ENCODE measurements at places on chromosomes 4 and X.

DNA sequence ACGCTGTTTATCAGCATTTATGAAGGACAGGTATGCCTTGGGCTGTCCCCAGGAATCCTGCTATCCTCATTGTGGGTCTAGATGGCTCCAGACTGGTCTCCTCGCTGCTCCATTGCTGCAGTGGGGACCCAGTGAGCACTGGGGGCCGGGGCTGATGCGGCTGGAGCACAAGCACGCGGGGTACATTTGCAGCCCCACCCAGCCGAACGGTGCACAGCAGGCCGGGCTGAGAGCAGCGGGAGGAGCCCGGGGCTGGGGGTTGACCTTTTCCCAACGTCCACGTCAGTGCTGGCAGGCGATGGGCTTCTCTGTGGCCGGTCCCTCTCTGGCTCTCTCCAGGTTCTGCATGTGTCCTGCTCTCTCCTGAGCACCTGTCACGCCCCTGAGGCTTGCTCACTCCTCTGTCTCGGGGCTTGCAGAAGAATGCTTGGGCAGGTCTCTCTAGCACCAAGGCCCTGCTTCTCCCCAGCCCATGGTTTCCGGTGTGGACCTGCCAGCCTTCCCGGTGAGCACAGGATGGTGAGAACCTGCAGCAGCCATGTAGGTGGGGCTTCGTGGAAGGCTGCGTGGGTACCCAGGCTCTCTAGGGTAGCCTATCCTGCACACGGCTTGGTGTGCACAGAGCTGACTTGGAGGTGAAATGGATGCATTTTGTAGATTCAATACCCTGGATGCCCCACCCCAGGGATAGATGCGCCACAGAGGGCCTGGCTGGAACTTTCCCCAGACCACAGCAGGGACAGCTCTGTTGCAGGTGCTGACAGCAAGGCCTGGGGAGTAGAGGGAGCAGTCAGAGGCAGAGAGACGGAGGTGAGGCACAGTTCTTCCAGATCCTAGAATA is 89.1 kb upstream of the ADRA2C start:
- DNase-seq = no peak

DNA sequence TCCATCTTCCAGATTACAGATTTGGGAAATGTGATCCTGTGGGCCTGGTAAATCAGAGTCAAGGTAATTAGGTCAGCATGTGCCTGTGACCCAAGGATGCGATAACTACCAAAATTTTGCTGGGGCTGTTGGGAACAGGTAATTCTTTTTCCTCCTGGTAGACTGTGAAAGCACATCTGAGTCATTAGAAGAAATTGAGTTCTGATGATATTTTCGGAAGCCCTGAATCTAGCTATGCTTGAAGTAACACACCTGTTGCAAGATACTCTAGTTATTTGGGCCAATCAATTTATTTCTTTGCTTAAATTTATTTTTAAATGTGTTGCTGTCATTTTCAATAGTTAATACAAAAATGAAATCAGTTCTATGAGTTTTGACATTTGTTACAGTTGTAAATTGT is 903.6 kb downstream of the RPA4 start:
- DNase-seq = no peak

DNA sequence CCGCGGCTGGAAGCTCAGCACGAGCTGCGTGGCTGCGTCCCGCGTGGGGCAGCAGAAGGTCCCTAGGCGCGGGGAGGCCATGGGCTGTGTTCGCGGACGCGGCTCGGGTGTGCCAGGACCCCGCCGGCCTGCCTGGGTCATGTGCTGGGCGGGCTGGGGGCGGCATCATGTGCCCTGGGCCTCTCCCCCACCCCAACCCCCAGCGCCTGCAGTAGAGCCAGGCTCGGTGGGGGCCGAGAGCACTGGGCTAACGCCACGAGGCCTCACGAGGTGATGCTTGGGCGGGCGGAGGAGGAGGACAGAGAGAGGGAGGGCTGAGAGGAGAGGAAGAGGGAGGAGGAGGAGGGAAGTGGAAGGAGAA is at the start of gene GPR143:
GPR143 (minus strand) TSS at position 111 of the 361 bp plus-strand sequence; CDS start at position 81, 30 bp downstream.
- DNase-seq = no peak

- no peak for DNase-seq
Observed at GRCh38 chr4:70556856-70557255, 35.2 kb upstream of the AMBN start.

DNA sequence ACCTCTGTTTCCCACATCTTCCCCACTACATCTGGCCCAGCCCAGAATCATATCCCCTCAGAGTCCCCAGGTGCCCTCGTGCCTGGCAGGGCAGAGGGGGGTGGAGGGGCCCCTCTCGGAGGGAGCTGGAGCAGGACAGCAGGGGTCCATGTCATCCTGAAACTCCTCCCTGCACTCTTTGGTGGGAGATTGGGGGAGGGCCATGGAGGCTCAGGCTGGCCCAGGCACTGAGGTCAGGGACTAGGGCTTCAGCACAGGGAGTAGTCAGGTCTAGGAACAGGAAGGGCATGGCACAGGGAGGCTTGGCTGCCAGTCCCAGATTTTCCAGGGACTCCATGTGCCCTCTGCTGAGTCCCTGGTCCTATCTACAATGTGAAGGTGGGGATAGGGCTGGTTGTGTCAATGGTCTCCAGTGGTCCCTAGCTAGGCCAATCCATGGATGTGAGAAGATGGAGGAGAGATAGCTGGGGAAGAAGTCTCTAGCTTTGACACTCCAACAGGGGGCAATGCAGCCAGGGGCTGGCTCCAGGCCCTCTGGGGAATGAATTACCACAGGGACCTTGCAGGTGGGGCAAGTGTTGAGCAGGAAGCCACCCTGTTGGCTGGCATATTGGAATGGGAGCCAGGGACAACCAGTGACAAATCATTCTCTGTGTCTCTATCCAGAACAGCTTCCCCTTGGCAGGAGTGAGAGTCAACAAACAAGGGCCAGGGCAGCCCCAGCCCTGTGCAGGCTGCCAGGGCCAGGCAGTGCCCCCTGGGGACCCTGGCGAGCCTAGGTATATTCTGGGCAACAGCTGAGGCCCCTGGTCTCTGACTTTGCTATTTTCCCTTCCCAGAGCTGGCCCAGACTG is 154.4 kb downstream of the EFNB1 start:
- no peak for DNase-seq

DNA sequence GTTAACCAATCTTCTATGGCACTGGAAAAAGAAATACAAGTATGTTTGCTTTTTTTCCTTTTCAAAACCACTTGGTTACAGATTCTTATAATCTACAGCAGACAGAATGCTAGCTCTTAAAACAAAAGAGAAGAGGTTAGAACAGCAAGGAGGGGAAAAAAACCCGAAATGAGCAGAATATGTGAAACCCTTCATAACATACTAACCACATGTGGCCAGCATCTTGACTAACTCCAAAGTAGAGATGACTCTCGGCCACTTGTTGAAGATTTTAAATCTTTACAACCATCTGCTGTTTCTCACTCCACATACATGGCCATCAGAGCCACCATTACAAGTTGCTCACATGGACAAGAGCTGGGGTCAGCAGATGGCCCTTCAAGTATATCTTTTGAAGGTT is 100.3 kb downstream of the PAPSS1 start:
- DNase-seq = no peak

DNA sequence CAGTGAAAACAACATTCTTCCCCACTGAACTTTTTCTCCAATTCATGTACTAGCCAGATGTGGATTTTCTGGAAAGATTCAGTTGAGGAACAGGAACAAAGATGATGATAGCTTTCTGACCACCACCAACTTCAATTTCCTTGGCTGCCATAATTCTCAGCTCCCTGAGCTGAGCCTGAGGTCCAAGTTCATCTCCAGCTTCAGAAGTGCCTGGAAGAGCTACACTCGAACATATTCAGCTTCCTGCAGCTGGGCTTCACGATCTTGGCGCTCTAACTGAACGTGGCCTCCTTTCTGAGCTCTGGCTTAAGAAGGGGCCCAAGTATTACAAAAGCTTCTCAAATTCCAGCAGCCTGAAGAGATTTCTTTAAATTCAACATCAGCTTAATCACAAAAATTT is 83.9 kb downstream of the QDPR start:
- no peak for DNase-seq

DNA sequence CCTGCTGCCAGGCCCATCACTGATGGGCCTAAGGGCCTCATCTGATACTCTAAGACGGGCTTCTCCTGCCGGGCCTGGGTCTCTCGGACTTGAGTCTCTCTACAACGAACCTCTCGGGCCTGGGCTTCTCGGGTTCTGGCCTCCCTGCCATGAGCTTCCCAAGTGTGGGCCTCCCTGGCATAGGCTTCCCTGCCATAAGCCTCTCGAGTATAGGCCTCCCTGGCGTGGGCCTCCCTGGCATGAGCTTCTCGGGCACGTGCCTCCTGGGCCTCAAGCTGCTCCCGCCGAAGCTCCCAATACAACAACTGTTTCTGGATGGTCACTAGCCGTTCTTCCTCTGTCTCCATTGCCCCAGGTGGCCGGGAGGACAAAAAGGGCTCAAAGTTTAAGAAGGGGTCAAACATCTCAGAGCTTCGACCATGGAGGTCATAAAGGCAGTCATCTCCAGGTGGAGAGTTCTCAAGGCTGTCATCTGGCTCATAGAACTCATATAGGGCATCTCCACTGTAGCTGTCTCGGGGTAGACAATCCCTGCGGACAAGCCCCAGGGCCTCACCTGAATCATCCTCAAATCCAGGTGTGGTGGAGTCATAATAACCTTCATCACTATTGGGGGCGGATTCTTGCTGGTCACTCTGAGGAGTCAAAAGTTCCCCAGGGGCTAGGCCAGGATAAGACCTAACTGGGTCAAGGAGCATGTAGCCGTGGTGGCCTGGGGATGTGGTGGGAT is 14.1 kb downstream of the AMER1 start:
- DNase-seq = no peak

DNA sequence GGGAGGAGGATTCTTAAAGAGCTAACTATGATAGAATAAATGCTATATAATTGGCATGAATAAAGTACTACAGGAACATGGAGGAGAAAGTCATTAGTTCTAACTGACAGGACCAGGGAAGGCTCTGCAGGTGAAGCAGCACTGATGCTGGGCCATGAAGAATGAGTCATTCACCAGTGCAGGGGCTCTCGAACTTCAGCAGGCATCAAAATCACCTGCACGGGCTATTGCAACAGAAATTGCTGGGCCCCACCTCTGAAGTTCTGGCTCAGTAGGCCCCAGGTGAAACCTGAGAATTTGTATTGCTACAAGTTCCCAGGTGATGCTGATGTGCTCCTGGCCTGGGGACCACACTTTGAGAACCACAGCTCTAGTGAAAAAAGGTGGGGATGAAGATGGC is 33.7 kb downstream of the TMEM150C start:
- DNase-seq = no peak

DNA sequence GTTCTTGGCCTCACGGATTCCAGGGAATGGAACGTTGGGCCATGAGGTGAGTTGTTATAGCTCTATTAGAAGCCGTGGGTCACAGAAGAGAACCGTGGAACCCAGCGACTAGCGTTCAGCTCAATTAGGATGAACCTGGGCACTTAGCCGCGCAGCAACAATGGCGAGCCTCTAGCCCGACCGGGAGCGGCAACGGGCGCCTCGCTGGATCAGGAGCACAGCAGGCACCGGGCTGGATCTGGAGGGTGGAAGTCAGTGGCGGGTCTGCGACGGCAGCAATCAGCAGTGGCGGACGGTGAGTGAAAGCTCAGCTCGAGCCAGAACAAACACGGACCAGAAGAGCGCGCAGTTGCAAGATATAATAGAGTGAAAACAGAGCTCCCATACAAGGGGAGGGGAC is 34.2 kb downstream of the AGA start:
- DNase-seq = no peak

- no peak for DNase-seq
Observed at GRCh38 chr4:39169426-39169825, 12.9 kb upstream of the WDR19 start.

DNA sequence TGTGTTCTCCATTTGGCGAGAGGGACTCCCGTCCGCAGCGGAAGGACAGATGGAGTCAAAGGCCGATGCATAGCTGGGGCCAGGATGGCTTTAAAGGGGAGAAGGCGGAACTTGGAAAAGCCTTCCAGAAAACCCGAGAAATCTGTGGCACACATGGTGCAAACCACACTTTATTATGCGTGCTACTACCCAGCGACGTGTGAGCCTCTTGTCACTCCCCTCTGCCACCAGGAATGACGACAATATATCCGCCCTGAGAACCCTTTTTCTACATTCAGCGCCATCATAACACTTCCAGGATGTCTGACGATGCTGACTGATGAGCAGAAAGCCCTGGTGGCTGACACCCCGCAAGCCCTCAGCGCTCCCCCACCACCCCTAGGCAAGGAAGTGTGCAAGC is 689 bp upstream of the DCHS2 start:
- DNase-seq = no peak

All from stimulated activated naive CD4-positive, alpha-beta T cell (primary cell).